GM10248 (cell line): ENCODE measurements at places on chromosomes 13 and 19.

DNA sequence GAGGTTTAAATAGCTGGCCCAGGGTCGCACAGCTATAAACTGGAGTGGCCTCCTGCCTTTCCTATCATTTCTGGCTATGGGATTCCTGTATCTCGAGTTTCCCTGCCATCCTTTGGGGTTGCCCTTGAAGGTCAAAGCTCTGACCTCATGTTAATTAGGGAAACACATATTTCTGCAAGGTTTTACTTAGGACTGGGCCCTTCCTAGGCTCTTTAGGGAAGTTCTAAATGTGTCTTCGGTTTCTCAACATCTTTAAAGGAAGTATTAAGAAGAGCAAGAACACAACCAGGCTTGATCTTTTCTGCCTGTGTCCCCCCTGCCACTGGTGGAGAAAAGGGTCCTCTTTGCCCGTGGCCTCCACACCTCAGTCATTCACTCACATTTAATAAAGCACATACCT, 10.8 kb downstream of the LCP1 start:
- no peak for DNase-seq

GRCh38 chr13:24261566-24261965, 47.8 kb upstream of the C1QTNF9 start:
- DNase-seq: no peak

DNA sequence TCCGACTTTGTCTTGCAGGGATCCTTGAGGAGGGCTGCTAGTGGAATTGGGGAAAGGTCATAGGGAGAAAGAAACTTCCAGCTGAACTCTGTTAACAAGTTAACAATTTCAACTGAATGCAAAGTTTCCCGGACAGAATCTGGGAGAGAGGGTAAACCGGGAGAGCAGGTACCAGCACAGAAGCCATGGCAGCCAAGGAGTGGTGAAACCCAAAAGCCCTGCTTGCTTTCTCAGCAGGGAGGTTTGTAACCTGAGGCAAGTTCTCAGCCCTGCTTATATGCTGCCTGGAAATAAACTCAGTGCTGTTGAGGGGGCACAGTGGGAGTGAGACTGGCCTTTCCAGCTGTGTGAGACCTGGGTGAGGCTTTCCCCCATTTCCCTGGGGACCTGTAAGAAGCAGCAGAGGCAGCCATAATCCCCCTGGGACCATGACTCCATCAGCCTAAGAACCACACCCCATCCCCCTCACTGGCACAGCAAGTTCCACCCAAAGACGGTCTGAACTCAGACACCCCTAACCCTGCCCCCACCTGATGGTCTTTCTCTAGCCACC, 84.0 kb downstream of the SUCLA2 start:
- DNase-seq: no peak

DNA sequence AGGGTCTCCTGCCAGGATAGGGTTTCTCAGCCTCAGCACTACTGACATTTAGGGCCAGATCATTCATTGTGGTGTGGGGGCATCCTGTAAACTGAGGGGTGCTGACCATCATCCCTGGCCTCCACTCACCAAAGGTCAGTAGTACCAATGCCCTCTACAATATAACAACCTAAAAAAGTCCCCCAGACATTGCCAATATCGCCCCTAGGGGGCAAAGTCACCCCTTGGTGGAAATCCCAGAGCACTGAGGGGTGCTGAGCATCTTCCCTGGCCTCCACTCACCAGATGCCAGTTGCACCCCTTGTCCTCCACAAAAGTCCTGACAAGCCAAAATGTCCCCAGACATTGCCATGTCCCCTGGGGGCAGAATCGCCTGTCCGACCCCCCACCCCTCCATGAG, 21.6 kb downstream of the CPAMD8 start:
- no peak for DNase-seq

DNA sequence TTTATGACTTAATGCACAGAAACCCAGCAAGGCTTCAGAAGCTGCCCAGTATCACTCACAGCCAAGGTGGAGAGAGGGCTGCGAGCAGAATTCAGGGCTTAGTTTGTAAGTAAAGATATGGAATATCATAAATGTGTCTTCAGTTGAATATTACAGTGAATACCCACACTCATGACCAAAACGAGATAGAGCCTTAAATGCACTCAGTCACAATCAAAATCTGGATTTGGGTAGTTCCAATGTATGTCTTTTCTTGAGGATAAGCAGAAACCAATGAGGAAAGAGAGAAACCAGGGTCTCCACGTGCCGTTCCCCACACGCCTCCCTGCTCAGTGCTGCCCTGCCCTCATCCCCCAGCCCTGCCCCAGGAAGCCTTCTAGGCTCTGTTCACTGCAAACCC, 94.9 kb downstream of the ZIC5 start:
- no peak for DNase-seq

GRCh38 chr13:98444381-98444780, 132.5 kb downstream of the STK24 start:
- no peak for DNase-seq

GRCh38 chr19:45554481-45554880, 30.1 kb downstream of the OPA3 start:
- DNase-seq: no peak

DNA sequence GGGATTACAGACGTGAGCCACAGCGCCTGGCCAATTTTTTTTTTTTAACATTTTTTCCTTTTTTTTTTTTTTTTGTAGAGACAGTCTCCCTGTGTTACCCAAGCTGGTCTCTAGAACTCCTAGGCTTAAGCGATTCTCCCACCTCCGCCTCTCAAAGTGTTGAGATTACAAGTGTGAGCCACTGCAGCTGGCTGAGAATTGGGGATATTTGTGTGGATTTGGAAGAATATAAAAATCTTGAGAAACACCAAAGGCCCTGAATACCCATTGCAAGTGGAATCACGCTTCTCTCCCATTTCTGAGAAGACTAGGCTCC, 79.9 kb upstream of the ABCC4 start:
- DNase-seq: no peak

DNA sequence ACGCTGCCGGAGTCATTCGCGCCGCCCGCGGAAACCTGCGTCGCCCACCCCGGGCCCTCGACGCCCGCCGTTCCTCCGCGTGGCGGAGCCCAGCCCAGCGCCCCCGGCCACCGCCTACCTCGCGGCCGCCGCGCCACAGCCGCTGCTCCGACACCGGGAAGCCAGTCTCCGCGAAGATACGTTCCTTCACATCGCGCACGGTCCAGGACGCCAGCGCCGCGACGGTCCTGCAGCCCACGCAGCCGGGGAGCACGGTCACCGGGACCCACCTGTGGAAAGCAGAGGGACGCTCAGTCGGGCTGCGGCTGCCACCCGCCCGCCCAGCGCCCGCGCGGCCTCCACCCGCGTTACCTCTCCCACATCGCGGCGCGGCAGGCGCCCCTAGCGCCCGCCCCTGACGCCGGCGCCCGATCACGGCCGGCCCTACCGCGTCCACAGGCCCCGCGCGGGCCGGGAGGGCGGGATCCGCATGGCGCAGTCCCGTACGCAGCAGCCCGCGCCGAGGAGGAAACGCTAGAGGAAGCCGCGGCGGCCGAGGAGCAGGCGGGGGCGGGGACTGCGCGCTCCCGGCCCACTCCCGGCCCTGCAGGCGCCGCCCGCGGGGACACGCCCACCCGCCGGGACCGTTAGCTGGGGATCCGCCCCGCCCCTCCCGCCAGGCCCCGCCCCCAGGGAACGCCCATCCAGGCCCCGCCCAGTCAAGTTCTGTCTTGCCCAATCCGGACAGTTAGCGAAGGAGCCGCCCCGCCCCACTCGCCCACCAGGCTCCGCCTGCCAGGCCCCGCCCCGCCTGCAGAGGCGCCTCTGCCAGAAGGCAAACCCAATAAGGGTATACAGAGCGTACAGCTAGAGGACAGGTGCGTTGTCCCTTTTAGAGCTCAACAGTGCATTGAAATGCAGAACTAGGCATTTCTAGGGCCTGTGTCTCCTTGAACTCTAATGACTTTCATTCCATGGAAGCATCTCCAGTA, 58.2 kb downstream of the SACS start:
- peak; percentile 99 for DNase-seq

DNA sequence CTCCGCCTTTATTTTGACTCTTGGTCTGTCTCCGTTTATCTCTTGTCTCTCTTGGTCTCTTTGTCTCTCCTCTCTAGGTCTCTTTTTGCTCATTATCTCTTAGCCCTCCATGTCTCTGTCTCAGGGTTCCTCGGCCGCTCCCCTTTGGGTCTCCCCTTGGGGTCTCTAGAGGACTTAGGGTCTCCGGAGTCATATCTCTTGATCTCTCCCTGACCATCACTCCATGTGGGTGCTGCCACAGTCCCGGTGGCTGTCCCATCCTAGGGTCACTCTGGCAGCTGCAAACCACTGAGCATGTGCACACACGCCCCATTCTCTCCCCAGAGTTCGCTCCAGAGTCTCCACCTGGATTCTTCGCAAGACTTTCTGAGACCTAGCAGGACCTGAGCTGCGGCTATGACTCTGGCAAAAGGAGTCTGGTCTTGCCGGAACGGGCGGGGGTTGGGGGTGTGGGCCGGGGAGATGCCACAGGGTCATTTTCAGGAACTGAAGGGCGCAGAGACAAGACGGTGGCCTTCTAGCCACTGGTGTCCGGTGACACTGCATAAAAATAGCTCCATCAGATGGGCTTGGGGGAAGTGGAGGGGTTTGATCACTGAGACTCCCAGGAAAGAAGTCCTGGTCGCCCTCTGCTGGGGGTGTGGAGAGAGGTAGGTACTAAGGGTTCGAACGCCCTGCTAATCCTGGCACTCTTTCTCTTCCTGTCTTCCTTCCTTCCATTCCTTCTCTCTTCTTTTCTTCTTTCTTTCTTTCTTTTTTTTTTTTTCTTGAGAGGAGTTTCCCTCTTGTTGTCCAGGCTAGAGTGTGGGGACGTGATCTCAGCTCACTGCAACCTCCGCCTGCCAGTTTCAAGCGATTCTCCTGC, 1.2 kb upstream of the KCNA7 start:
- DNase-seq: no peak

DNA sequence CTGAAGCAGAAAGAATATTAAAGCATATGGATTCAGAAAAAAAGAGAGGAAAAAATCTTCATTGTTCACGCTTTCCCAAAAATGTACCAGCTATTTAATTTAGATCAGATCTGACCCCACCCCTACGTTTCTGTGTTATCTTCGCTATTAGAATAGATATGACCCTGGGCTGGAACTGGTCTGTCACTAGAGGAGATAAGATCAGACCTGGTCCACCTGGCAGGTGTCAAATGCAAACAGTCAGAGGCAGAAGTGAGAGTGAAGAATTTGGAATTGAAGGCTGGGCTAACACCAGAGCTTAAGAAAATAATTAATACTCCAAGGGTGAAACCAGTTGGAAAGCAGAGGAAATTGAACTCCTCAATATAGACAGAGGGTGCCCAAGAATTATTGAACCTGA, 30.0 kb upstream of the MBNL2 start:
- DNase-seq: no peak

- DNase-seq: no peak
Measured at GRCh38 chr19:23904406-23904805, 10.3 kb upstream of the ZNF726 start.

DNA sequence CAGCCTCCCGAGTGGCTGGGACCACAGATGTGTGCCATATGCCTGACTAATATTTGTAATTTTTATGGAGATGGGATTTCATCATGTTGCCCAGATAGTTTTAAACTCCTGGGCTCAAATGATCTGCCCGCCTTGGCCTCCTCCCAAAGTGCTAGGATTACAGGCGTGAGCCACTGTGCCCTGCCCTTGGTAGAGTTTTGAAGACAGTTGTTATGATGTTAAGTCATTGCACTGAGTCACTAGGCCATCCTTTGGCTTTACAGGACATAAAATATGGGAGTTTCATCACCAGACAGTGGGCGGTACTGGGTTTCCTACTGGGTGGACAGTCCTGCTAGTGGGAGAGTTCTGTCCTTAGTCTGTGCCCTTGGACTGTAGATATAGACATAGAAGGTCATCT, 282.5 kb downstream of the ATP8A2 start:
- DNase-seq: no peak

DNA sequence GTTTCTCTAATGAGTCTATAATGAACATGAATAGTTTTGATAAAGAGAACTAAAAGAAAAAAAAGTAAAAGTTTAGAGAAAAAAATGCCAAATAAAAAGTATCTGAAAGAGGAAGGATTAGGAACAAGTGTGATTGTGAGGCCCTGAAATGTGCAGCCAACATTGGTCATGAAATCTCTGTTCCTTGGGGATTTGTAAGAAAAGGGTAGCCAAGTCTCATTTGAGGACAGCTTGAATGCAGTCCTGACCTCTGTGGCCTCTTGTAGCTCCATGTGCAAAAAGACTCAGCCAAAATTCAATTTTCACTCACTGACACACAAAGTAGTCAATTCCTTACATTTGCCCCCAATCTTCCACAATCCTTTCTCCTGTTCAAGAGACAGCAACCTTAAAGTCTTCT, 167.9 kb downstream of the KLF12 start:
- no peak for DNase-seq

DNA sequence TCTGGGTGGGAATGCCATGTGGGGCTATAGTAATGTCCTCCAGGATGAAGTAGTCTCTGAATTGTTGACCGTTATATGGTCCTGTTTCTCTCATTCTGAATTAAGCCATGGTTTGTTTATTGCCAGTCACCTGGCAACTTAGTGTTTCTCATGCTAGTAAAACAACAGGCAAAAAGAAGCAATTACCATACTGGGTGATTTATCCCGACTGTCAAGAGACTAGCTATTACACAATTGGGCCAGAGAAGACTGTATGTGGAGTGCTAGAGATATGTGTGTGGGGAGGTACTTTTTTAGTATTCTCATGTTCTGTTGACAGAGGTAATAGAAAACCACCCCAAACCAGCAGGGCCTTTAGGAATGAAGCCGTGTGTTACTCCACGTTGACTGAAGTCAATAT, 258.2 kb downstream of the TDRD3 start:
- DNase-seq: no peak

DNA sequence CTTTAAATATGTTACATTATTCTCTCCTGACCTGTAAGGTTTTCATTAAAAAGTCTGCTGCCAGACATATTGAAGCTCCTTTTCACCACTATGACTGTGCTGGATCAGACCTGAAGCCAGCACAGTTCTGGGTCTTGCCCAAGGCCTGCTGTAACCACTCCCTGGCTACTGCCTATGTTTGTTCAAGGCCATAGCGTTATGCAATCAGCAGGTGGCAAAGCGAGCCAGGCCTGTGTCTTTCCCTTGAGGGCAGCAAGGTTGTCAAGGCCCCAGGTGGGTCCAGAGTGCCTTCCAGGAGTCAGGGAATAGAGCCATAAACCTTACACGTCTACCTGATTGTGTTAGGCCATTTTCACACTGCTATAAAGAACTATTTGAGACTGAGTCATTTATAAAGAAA, 496.8 kb upstream of the PCDH9 start:
- DNase-seq: no peak

DNA sequence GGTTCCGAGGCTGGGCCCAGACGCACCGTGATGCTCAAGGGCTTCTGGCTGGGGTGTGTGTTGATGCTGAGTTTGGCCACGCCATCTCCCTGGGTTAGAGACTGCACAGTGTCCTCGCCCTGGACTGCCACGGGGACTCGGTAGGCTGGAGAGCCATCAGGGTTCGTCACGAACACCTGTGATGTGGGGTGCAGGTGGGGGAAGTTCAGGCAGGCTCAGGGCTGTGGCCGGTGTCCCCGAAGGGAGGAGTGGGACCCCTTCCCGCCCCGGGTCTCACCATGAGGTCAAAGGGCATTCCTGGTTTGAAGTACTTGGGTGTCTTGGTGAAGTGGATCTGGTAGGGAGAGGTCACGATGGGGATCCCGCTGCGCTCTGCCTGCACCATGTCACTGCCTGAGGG, 8.2 kb downstream of the C3 start:
- DNase-seq: no peak

GRCh38 chr13:86193281-86193680, 394.1 kb upstream of the SLITRK6 start:
- no peak for DNase-seq

- peak; percentile 11 for DNase-seq
Measured at GRCh38 chr13:39676315-39676876, 20.9 kb downstream of the COG6 start.

GRCh38 chr13:32824675-32825074, 191.5 kb upstream of the KL start:
- DNase-seq: no peak
